Right lobe of liver (tissue), 6 donors: ENCODE measurements at places on chromosomes 3 and 15. TPM values are rescaled to one million over a fixed set of nuclear protein-coding genes. Genes with fewer than 3 reads are reported as not detected.

DNA sequence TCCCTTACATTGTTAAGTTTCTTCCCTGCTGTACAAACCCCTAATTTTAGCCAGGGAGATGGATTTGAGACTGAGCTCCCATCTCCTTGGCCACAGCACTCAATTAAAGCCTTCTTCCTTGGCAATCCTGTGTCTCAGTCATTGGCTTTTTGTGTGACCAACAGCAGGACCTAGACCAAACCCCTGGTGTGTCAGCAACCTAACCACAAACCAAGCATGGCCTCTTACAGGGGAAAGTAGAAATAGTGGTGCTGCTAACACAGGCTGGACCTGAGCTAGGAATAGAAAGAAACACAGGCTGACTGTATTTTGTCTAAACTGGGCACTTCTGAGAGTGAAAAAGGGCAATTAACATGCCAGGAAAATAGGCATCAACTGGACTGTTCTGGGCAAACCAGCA, 37.9 kb downstream of the PPCDC start:
- no peak for DNase-seq

DNA sequence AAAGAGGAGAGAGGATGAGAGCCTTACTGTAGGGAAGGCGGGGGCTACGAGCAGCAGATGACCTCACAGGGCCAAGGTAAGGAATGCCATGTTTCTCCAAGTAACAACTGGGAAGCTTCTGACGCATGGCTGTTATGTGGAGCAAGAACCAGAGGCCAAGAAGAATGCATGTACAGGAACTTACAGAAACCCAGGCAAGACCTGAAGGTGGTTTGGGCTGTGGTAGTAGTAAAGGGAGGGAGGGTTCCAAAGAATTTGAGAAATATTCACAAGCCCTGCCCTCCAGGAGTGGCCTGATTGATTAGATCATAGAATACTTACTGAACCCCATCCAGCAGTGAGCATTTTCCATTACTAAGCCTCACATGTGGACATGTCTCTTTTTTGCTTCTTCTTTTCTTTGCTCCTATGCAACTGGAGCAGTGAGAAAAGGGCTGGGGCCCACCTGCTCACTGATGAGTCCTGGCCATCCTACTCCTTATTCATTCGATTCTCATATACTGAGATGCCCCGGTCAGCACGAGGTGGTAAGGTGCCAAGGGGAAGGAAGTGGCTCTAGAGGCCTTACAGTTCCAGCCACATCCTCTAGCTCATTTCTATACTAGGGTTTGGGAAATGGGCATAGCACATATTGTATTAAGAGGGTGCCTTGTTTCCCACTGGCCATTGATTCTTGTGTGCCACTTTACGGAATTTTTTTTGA, 8.3 kb upstream of the SLC12A8 start:
- no peak for DNase-seq

GRCh38 chr3:160820022-160820421, 64.0 kb downstream of the PPM1L start:
- no peak for DNase-seq

GRCh38 chr15:29194866-29195265, 74.8 kb downstream of the NSMCE3 start:
- DNase-seq, result no peak

- no peak for DNase-seq
These were observed 81.4 kb upstream of the PSMD6 start for GRCh38 chr3:64104691-64105111.

The TRIM59 gene
- 0.32 TPM for total RNA-seq
